Stimulated activated naive CD8-positive, alpha-beta T cell treated with anti-CD3 and anti-CD28 coated beads, Interleukin-15, amount 100 ng/mL, for 72 hours (primary cell): ENCODE measurements at places on chromosomes 16 and 17.

DNA sequence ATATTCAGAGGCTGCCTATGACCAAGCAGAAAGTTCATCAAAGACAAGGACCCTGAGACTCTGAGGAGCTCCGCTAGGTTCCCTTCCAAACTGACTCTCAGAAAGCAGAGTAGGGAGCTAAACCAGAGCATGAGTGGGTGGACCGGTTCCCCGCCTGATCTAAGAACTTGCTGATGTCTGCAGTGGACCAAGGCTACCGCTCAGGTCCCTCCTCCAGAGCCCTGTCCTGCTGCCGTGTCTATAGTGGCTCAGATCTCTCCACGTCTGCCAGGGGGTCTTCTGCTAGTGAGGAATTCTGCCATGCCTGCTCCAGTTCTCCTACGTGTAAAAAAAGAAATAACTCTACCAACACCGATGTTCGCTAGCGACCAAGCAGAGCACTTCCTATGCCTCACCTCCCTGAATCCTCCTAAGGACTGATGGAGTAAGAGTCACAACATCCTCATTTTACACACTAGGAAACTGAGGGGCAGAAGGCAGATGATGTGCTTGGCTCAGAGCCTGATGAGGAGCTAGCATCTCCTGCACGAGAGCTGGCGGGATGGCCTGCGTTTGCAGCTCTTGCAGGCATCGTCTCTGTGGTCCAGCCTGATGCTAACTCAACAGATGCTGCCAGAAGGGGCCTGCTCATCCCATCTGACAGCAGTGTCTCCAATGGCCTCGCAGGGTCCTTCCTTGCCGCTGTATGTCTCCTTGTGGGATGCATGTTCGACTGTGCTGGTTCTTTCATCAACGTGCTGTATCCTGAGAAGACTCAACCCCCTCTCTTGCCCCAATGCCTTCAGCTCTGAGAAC is 265.5 kb downstream of the C16orf95 start:
- no peak for DNase-seq

DNA sequence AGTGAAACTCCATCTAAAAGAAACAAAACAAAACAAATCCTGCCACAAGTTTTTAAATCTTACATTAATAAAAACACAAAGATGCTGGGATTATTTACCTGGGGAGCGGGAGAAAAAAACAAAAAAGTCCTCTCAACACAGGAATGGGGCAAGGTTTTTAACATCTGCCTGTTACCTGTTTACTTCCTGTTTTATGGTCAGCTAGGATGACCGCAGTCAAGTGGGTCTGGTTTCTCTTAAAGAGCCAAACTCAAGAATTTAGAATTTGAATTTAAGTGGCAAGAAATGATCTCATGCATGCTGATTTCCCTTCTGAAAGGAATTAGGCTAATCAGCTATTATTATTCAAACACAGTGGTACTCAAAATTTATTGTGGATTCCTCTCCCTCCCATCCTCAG is 39.7 kb upstream of the TBC1D3K start:
- DNase-seq = no peak

- DNase-seq = no peak
Observed at GRCh38 chr17:2250140-2251095, 53.2 kb downstream of the SMG6 start.

DNA sequence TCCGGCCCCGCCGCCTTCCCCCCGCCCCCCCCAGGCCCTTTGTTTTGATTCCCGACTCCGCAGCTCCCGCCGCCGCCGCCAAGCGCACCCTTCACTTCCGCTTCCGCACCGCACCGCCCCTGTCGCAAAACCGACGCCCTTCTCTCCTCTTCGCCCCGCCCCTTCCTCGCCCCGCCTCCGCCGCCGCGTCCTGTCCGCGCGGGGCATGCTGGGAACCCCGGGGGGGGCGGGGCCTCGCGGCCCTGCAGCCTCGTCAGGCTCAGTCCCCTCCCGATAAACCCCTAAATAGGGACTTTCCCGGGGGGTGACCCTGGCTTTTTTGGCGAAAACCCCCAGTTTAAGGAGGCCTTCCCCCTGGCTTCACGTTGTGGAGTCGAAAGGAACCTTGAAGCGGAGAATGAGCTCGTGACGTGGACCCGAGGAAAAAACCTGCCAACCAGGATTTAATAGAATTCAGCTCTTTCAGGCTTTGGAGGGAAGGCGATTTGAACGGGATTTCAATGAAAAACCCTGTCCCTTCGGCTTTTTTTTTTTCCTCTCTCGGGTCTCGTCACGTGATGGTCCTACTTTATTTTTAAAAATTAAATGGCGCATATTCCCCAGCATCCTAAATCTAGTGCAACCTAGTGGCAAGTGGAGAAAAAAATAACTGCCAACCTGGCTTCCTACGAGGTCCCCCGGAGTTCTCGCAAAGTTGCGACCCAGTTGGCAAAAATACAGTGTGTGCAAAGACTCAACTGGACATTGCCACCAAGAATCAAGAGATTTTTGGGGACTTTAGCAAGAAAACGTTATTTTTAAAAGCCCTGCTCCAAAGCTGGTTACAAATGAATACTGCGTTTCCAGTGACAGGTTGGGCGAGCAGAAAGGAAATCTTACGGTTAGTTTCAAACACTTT is at the start of gene MARF1:
TSS of gene MARF1 (minus strand) at position 107 of the 898 bp plus-strand sequence. CDS start 3,921 bp downstream, outside the sequence.
- DNase-seq = peak; percentile 100

GRCh38 chr17:2500446-2500845 is 11.2 kb downstream of the METTL16 start:
- DNase-seq = no peak

- no peak for DNase-seq
Observed at GRCh38 chr17:66438101-66438500, 135.7 kb downstream of the PRKCA start.

GRCh38 chr16:47847220-47847970 is 308.4 kb downstream of the ABCC12 start:
- no peak for DNase-seq

- no peak for DNase-seq
Observed at GRCh38 chr17:73765824-73766563, 121.7 kb upstream of the SDK2 start.

GRCh38 chr16:79547085-79547484 is 53.5 kb downstream of the MAF start:
- DNase-seq = no peak

- DNase-seq = peak; percentile 38
Observed at GRCh38 chr16:28193530-28194423, 18.0 kb downstream of the XPO6 start.

DNA sequence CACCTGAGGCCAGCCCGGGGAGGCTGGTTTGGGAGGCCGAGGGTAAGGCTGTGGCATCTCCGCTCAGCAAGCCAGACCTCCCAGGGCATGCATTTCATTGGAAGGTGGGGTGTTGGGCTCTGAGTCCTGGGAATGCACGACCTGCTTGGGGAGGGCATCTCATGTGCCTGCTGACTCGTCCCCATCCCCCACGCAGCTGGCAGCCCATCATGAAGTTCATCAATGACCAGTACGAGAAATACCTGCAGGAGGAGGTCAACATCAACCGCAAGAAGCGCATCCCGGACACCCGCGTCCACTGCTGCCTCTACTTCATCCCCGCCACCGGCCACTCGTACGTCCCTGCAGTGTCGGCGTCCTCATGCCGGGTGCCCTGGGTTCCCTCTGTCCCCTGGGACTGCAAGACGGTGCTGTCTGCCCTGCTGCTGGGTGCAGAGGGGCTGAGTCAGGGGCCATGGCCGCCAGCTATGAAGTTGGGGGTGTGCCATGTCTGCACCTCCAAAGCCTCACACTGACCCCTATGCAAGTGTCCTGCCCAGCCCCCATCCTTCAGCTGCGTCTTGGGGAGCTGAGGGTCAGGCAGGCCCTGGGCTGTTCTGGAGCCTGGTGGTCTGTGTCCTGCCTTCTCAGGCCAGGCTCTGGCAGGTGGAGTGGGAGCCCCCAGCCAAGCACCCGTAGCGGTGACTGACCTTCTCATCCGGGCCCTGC is 347.9 kb downstream of the SEC14L1 start:
- DNase-seq = no peak

DNA sequence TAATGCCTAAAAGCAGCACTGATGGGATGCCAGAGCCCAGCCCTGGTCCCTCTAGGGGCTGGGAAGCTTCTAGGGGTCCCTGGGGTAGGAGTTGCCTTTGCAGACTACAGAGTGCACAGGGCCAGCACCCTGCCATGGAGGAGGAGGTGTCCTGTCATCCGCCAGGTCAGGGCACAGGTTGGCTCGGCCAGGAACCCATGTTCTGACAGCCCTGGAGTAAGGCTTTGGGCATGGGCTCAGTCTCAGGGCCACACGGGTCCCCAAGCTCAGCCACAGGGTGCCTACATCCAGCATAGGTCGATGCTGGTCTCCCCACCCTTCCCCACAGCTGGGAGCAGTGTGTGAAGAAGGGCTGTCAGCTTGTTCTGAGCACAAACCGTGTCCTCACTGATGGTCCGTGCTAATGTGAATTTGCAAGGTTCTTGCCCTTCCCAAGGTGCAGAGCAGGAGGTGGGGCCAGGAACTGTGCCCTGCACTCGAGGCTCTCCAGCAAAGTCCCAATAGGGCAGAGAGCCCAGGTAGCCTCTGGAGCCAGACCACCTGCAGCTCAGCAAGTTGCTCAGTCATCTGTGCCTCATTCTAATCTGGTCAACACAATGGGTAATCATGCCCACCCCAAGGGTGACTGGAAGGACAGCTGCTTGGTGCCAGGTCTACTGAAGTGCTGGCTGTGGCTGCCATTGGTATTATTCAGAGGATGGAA is 72.8 kb downstream of the AMFR start:
- no peak for DNase-seq

GRCh38 chr16:67608364-67608763 is 36.6 kb upstream of the CARMIL2 start:
- no peak for DNase-seq

- DNase-seq = no peak
Observed at GRCh38 chr17:34291721-34292348, 6.3 kb downstream of the CCL11 start.

DNA sequence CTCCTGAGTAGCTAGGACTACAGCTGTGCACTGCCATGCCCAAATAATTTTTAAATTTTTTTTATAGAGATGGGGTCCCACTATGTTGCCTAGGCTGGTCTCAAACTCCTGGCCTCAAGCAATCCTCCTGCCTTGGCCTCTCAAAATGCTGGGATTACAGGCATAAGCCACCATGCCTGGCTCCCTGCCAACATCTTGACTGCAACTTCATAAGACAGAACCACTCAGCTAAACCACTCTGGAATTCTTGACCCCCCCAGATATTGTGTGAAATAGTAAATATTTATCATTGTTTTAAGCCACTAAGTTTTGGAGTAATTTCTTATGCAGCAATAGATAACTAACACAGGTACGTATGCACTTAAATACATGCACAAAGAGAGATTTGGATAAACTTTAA is 26.0 kb downstream of the DYNLL2 start:
- DNase-seq = no peak

- no peak for DNase-seq
Observed at GRCh38 chr17:76142039-76142584, 1.1 kb upstream of the FOXJ1 start.

DNA sequence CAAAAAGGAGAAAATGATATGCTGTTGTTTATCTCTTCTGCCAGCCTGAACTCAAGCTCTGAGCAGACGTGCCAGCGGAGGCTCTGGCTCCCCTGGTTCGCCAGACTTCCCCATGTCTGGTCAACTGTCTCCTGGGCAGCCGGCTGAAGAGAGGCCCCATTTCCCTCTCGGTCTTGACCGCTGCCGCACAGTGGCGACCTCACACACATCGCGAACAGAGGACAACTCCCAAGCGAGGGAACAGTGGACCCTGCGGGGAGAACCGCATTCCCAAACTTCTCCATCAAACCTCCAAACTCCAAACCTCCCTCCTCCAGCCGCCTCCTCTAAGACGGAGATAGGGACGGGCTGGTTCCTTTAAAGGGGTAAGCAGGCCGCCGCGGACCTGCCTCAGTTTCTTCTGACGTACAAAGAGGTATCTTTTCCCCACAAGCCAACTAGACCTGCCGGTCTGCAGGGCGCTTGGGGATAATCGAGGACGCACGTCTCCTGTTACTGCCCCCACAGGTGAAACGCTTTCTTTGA is 24.9 kb upstream of the RFFL start:
- no peak for DNase-seq
